ENCODE measurements at places on chromosomes 16 and 17.

DNA sequence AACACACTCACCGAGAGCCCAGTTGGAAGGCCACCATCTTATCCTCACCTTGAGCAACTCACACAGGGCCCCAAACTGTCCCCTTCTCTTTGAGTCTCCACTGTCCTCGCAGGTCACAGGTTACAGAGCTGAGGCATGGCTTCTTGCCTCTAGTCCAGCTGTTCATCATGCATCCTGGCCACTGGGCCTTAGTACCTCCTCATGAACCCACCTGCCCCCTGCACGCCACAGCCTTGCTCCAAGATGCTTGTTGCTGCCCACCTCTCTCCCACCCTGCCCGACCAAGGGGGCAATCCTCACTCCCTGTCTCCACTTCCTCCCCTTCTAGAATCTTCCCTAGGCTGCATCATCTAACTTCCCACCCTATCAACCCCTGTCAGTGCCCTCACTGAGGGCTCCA, 17.1 kb downstream of the CDH5 start:
- DNase-seq, result no peak

DNA sequence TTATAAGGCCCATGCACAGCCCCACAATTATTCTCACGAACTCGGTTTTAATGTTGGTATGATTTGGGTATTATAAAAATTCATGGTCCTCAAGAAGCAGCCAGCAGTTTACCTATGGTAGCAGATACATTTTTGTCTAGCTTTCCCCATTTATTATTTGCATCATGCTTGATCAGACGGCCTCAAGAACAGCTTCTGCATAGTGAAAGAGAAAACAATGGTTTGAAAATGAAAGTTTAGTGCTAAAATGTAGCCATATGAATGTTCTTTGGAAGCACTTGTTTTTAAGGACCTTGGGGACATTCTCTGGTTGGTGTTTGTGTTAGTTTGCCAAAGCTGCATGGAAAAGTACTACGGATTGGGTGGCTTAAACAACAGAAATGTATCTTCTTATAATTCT, 72.4 kb upstream of the CPHXL start:
- no peak for DNase-seq

DNA sequence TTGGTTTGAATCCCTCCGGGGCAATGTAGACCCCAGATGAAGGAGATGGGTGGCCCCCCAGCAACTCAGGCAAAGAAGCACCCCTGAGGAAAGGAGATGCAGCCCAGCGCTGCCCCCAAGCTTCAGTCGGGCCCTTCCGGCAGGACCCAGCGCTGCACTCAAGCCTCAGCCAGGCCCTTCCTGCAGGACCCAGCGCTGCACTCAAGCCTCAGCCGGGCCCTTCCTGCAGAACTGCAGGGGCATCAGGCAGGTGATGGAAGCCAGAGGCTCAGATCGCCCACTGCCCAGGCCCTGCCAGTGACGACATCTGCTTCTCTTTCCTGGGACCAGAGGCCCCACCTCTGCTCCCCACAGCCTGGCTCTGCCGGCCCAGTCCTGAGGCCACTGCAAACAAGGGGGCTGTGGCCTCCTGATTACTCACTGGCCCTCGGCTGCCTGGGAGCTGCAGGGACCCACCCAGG, 7.8 kb downstream of the SOX8 start:
- DNase-seq, result no peak

DNA sequence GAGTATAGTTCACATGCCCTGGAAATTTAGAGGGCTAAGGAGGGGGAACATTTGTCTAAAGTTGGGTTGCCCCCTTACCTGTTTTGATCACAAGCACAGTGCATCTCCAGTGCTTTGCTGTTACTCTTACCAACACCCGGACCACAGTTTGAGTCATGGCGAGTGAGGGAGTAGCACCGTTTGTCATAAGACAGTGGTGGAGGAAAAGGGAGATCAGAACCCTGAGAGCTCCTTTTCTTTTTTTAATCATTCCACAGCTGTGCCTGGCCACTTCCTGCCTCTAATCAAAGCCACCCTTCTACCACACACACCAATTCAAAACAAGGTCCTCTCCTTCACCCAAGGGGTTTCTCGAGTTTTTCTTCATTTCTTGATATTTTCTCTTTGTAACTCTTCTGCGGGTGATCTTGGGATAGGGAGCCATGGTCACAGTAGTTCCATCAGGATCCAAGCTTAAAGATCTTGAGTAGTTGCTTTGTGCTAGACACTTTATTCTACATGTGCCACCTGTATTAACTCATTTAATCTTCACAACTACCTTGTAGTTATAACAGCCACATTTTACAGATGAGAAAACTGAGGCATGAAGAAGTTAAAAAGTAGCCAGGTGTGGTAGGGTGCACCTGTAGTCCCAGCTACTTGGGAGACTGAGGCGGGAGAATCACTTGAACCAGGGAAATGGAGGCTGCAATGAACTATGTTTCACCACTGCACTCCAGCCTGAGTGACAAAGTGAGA, 5.0 kb upstream of the MYL4 start:
- DNase-seq, result no peak

- DNase-seq, result no peak
Observed at GRCh38 chr16:56019274-56019673, 144.1 kb upstream of the CES5A start.

- DNase-seq, result no peak
Observed at GRCh38 chr17:30234296-30234695, 1.2 kb downstream of the SLC6A4 start.

GRCh38 chr17:69857412-69857835, 217.6 kb upstream of the KCNJ16 start:
- DNase-seq, result no peak

- no peak for DNase-seq
Observed at GRCh38 chr17:58991718-58992331, 114.9 kb downstream of the TRIM37 start.

Data from NCI-H1092 treated with DMSO at 0.1 percent for 48 hours (cell line).